Activated CD4-positive, alpha-beta memory T cell treated with anti-CD3 and anti-CD28 coated beads for 36 hours (primary cell): ENCODE measurements at places on chromosomes 11 and 22. TPM values are rescaled to one million over a fixed set of nuclear protein-coding genes. Genes with fewer than 3 reads are reported as not detected.

The ACCS gene
- 13.7 TPM for total RNA-seq

The TNNT3 gene
- 6.0 TPM for total RNA-seq

The GLYAT gene
- total RNA-seq = not detected

The BIRC3 gene
- 135 TPM for total RNA-seq

The MS4A14 gene
- total RNA-seq = not detected

The ATM gene
- 31.3 TPM for total RNA-seq

The PKNOX2 gene
- total RNA-seq = not detected

The RCOR2 gene
- total RNA-seq = 0.21 TPM

The TPH1 gene
- total RNA-seq = 0.05 TPM

The SLC6A5 gene
- not detected for total RNA-seq

The HORMAD2 gene
- total RNA-seq = not detected

The CHADL gene
- 0.21 TPM for total RNA-seq

The SOX6 gene
- not detected for total RNA-seq

The HBE1 gene
- total RNA-seq = not detected
